Stimulated activated CD8-positive, alpha-beta memory T cell treated with anti-CD3 and anti-CD28 coated beads, Interleukin-2, amount 100 ng/mL, for 1 hour (primary cell): ENCODE measurements at places on chromosomes 7 and 10.

DNA sequence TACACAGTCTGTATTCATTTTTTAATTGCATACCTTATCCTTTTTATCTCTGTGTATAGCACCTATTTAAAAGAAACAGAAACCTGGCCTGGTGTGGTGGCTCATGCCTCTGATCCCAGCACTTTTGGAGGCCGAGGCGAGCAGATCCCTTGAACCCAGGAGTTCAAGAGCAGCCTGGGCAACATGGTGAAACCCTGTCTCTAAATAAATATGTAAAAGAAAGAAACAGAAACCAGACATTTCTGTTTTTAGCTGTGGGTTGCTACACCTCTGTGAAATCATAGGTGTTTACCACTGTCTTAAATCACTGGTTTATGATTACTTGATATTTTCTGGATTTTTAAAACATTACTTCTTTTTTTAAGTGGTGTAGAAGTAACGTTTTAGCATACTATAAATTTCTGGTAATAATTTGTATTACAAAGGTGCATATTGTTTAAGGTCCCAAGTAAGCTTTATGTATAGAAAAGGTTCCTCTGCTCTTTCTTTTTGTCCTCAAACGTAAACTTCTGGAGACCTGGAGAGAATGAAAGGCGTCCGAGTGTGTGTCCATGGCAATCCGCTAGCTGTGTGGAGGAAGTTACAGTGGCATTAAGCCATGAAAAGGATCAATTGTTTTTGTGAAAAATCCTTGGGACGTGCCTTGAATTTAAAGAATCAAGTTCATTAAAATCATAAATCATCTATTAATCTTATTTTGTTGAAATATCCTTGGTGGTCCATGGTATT is 41.1 kb downstream of the PTPRZ1 start:
- no peak for DNase-seq

- no peak for DNase-seq
Measured at GRCh38 chr10:43214071-43214955, 52.6 kb downstream of the RASGEF1A start.

- DNase-seq, result peak; percentile 10
Measured at GRCh38 chr10:79904671-79905321, 44.1 kb downstream of the SFTPD start.

GRCh38 chr10:96491303-96491702 is 22.4 kb downstream of the TLL2 start:
- no peak for DNase-seq

DNA sequence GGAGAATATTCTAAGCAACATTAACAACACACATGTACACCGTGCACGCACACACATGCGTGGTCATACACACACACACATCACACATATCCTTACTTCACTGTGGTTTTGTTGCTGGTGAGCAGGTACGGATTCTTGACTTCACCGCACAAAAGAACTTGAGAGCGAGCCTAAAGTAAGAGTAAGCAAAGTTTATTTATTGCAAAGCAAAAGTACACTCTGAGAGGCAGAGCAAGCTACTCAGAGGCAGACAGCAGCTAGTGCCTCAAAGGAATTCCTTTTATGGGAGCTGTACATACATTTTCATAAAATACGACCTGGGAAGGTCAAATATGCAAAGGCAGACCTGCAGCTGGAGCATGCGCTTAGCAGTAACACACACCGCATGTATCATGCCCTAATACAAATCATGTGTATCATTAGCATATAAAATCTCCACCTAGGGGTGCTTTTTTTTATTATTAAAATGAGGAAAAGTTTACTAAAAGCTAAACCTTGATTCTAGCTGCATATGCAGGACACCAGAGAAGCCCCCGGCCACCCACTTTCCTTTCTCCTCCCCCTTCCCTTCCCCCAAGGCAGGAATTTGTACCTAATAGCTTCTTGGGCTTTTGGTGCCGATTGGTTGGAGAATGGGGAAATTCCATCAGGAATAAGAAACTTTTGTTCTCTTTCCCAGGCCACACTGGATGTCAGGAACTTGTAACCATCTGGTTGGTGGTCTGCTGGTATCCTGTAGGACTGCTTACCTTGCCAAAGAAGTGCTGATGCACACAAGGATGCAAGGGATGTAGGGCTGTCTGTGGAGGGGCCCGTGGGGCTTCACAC is 16.5 kb upstream of the GPR37 start:
- DNase-seq, result no peak

GRCh38 chr10:15336211-15336610 is 34.9 kb downstream of the FAM171A1 start:
- DNase-seq, result no peak

- DNase-seq, result no peak
Measured at GRCh38 chr7:106167439-106168136, 55.5 kb upstream of the SYPL1 start.
